Brain pericyte (primary cell): ENCODE measurements at places on chromosomes 2 and 18.

- DNase-seq: no peak
These were observed 344.5 kb upstream of the LRRTM4 start for GRCh38 chr2:77866661-77867060.

GRCh38 chr2:67528320-67528719, 131.2 kb downstream of the ETAA1 start:
- no peak for DNase-seq

DNA sequence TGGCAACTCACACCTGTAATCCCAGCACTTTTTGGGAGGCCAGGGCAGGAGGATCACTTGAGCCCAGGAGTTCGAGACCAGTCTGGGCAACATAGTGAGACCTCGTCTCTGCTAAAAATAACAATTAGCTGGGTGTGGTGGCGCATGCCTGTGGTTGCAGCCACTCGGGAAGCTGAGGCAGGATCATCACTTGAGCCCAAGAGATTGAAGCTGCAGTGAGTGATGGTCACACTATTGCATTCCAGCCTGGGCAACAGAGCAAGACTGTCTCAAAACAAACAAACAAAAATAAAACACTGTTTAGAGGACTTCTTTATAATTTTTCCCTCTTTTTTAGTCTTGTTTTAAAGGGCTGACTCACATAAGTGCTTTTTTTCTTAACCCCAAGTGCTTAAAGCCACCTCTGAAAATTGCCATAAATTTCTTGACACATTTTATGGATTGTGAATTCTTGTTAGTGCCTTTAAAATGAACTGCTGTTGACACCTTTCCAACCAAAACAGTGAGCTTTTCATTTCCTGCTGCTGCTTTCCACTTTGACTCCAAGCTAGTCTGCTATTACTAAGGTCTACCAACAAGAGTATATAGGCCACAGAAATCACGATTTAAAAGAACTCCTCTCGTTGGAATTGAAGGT, 41.7 kb downstream of the CYP20A1 start:
- DNase-seq: peak; percentile 7

GRCh38 chr2:103780088-103780702, 1018.4 kb downstream of the TMEM182 start:
- DNase-seq: no peak

DNA sequence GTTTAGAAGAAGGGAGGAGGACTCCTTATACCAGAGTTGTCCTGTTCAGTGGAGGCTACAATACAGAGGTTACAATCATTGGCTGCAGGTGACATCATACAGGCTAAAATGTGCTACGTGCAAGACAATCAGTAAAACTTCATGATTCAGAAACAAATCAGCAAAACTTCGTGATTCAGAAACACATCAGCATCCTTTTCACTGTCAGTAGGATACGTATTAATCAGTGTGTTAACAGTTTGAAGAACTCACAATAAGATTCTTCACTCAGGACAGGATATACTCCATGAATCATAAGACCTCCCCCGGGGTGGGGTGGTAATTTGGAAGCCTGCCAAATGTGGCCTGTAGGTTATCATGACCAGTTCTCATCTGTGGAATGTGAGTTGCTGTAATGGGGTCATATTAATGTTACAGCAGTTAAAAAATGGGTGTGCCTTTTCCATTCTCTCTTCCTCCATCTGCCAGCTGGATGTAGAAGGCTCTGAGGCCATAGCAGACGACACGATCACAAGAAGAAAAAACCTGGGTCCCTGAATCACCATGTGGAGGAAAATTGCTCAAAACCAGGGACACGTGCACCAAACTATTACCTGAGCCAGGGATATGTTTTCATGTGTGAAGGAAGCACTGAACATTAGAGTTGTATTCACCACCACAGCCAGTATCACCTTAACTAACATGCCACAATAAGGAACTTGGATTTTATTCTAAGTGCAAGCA, 134.8 kb upstream of the CREB1 start:
- DNase-seq: no peak

GRCh38 chr2:38581193-38582147, 21.3 kb downstream of the HNRNPLL start:
- DNase-seq: peak; percentile 50

- DNase-seq: no peak
These were observed 11.6 kb upstream of the RBM44 start for GRCh38 chr2:237786936-237787335.

GRCh38 chr2:171793691-171794678, 100.1 kb downstream of the SLC25A12 start:
- no peak for DNase-seq

- DNase-seq: no peak
These were observed 3.9 kb downstream of the KCNK3 start for GRCh38 chr2:26696351-26696816.
